ENCODE measurements at places on chromosomes 6 and 20.

DNA sequence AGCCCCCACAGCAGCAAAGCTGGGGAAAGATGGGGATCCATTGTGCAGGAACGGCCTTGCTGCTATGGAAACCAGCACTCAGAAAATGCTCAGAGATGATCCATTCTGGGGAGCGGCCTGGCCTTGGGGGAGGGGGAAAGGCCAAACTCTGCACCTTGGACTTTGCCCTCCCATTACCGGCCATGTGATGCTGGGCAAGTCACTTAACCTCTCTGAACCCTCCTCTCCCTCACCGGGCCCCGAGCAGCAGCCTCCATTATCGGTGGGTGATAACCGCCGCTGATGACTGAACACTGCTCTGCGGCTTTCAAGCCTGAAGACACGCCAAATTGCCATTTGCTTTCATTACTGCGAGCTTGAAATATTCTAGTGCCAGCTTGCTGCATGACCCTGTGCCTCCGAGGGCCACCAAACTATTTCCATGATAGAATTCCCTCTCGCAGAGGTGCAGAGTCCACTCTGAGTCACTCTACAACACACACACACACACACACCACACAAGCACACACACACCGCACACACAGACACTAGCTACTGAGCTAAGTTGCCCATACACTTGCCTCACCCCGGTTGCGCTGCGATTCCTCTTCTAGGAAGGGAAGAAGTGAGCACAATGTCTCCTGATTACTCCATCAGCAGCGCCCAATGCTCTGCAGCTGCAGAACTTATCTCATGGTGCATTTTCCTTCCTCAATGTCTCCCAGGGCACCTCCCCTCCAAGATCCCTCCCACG, 20.6 kb upstream of the SIRPA start:
- no peak for DNase-seq

DNA sequence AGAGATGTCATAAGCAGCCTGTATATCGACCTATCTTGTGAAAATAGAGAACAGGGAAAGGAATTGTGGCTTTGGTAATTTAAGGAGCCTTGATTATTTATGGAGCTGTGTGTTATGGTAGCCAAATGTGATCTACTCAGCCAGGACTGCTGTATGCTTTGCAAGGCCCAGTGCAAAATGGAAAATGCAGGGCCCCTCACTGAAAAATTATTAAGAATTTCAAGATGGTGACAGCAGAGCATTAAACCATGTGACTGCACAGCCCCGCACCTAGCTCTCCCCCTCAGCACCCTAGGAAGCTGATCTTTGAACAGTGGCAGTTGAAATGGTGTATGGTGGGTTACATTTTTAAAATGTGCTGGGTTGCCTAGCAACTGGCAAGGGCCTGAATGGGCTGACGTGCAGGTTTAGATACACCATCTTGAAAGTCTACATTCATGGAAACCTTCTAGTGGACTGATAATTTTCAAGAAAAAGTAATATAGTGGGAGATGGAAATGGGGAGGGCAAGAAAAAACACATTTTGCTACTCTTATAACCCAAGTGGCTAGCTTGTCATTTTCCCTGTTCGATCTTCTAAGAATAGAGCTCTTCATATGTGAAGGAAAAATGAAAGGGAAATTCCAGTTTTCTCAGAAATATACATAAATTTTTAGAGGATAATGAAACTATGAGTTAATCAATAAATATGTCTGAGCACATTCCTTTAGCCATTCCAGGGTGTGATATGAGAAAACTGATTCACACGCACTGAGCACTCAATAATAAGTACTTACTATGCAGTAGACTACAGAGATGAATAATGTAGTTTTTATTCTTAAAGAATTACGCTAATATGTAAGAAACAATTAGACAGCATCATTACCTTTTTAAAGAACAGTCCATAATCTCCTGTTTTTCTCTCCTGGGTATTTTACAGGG, 208.0 kb downstream of the ARHGAP18 start:
- DNase-seq, result no peak

DNA sequence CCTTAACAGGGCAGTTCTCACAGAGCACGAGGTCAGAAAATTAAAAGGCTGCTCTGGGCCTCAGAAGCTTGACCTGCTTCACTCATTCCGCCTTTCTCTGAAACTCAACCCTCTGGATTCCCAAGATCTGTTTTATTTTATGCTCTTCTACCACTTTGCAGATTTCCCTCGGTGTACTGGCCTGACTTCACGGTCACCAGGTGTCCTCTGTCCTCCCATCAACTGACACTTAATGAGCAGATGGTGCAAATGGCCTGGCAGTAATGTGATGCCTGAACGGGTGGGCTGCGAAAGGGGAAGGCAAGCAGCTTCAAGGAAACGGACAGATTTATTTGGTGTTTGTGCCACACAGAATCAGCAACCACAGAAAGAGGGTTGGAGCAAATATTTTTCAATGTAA, 169.7 kb upstream of the TFAP2D start:
- no peak for DNase-seq

- no peak for DNase-seq
These were observed 677.6 kb upstream of the ID4 start for GRCh38 chr6:19159561-19159960.

- no peak for DNase-seq
These were observed 56.4 kb downstream of the FOXF2 start for GRCh38 chr6:1445650-1446330.

- DNase-seq, result no peak
These were observed 27.7 kb downstream of the PTPRA start for GRCh38 chr20:2900845-2901592.

DNA sequence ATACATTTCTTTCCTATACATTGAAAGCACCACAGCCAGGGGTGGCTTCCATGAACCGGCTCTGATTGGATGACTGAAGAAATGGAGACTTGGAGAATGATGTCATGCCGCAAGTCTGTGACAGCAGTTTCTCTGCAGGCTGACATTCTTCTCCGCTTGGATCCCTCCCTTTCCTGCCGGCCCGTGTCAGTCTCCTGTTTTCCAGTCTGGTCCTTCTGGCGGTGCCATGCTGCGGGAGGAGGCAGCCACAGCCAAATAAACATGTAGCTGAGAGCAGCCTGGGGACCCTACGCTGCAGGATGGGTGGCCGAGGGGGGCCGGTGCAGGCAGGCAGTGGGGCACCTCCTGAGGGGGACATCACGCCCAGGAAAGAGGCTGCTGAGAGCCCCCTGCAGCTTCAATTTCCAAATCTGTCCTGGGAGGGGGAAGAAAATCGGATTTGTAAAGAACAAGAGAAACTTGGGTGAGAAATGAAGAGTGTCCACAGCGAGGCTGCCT, 178.0 kb downstream of the TAF4 start:
- DNase-seq, result no peak

DNA sequence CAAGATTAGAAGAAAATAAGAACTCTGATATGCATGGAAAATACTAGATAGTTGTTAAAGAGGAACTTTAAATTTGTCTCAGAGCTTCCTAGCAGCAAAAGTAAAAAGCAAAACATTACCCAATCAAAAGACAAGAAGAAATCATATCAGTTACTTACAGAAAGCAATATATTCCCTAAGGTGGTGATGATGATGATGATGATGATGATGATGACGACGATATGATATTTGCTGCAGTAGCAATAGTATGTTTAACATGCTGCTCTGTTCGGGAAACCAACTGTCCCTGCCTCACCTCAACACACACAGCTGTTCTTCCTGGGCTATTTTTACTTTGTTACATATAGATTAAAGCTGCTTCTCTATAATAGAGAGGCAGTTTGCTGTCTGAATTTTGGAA, 12.0 kb upstream of the TBX18 start:
- DNase-seq, result no peak

DNA sequence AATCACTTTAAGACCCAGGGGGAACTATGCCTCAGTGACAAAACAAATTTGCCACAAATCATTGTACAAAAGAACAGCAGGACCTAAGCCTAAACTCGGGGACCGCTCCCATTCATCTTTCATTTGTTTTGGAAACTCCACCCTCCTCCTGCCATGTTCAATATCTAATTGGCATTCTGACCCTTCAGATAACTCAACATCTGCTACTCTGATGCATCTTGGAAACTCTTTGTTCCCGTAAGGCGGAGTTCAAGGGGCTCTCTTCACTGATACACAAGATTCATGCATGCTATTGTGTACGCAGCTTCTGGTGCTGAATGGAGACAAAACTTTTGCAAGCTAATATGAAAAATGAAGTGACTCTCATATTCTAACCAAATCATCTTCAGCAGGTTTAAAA, 187.6 kb downstream of the ZFP64 start:
- DNase-seq, result no peak

- no peak for DNase-seq
These were observed 4.1 kb downstream of the MDFI start for GRCh38 chr6:41642090-41642959.

DNA sequence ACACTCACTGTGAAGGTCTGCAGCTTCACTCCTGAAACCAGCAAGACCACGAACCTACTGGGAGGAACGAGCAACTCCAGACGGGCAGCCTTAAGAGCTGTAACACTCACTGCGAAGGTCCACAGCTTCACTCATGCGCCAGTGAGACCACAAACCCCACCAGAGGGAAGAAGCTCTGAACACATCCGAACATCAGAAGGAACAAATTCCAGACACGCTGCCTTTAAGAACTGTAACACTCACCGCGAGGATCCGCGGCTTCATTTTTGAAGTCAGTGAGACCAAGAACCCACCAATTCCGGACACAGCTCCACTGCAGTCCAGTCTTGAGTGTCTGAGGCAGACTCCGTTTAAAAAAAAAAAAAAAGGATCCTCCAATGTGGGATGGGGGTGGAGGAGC, 60.4 kb upstream of the ERVFRD-1 start:
- DNase-seq, result no peak

GRCh38 chr20:8693709-8694108, 375.2 kb upstream of the PLCB4 start:
- DNase-seq, result peak; percentile 70

GRCh38 chr20:24833592-24833991, 115.5 kb upstream of the CST7 start:
- DNase-seq, result no peak

- peak; percentile 15 for DNase-seq
These were observed 78.3 kb upstream of the CTNNBL1 start for GRCh38 chr20:37615340-37616109.
